ENCODE measurements at places on chromosomes 2 and 18.

GRCh38 chr2:160628811-160629210 is 135.2 kb upstream of the RBMS1 start:
- DNase-seq: no peak

DNA sequence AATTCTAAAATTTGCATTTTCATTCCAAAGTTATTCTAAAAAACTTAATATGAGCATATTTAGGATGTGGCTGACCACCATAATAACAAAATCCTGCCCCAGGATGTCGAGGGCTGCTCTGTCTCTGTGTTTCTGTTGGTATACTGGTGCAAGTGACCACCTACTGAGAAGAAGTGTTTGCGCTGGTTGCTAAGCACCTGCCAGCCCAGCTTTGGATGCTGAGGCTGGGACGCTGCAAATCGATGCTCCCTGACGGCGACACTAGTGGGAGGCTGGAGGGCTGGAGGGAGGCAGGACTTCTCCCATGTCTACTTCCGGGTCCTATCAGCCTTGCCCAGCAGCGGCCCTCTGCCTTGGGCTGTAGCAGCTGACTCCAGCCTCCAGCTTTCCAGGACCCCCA is 45.0 kb downstream of the LAMA1 start:
- DNase-seq: no peak

- DNase-seq: no peak
These were observed 193.7 kb upstream of the ID2 start for GRCh38 chr2:8488001-8488738.

GRCh38 chr2:17442334-17442733 is 75.9 kb downstream of the RAD51AP2 start:
- no peak for DNase-seq

DNA sequence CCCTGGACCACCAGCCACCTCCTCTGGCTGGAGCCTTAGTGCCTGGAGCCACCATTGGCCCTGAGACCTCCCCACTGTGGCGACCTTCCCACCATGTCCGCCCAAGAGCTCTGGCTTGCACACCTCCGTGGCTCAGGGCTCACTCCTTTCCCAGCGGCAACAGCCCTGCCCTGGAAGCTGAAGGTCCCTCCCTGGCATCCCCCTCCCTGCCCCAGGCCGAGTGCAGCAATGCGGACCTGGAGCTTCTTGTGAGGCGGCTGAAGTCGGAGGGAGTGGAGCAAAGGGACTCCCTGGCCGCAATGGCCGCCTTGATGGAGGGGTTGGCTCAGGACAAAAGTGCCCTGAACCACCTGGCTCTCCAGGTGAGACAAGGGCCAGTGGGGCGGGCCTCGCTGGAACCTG is 28.6 kb downstream of the CROCC2 start:
- no peak for DNase-seq

Measured in upper lobe of left lung (tissue), 6 donors.